ENCODE measurements at places on chromosomes 11 and 22.

- DNase-seq: peak; percentile 62
Measured at GRCh38 chr11:123062892-123063825, 1.2 kb upstream of the HSPA8 start.

- peak; percentile 43 for DNase-seq
Measured at GRCh38 chr11:16935518-16936302, 78.5 kb downstream of the PLEKHA7 start.

DNA sequence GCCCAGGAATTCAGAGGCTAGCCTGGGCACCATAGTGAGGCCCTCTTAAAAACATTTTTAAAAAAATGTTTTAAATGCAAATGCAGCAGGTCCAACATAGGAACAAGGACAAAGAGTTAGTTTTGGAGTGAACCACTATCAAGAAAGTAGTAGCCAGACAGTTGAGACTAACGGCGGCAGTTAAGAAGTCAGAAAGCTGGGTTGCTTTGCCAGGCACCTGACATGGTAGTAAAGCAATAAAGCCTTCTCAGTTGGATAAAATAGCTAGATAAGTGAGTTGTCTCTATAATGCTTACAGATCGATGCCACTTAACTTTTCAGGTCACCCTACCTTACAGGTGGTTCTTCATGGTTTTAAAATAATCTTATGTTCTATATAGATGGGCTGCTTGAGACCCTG lies 16.9 kb upstream of the DDX17 start:
- no peak for DNase-seq

- DNase-seq: peak; percentile 31
Measured at GRCh38 chr22:31343235-31344191, 2.6 kb downstream of the PATZ1 start.

- DNase-seq: no peak
Measured at GRCh38 chr11:128085276-128085675, 502.1 kb downstream of the ETS1 start.

GRCh38 chr22:47194476-47195155 lies 432.2 kb downstream of the TBC1D22A start:
- no peak for DNase-seq

DNA sequence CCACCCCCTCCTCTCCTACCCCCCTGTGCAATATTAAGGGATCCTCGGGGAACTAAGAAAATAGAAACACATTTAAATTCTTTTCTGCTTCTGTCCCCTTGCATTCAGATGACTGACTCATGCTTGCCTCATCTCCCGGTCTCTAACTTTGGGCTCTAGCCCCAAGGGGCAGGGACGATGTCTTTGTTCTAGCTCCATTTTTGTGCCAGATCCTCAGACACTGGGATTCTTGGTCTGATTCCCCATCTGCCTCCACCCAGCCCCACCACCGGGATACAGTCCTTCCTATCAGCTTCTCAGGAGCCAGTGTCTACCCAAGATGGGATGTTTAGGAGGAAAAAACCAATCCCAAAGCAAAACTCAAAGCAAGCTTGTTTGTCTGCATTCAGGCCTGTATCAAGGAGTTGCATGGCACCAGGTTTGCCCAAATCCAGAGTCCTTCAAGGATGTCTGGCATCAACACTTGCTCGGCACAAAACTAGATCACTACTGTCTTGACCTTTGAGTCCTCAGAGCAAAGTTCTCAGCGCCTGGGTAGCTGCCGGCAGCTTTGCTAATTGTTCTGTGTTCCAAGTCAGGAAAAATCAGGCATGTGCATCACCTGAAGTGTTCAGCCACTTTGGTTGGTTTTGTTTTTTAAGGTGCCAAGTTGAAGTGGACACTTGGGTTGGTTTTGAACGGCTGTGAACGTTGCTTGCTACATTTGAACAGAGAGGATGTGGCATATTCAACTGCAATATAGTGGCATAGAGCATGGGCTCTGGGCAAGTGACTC lies 212.8 kb downstream of the DSCAML1 start:
- DNase-seq: no peak

GRCh38 chr22:48633996-48634836 lies 1193.5 kb downstream of the BRD1 start:
- DNase-seq: no peak

DNA sequence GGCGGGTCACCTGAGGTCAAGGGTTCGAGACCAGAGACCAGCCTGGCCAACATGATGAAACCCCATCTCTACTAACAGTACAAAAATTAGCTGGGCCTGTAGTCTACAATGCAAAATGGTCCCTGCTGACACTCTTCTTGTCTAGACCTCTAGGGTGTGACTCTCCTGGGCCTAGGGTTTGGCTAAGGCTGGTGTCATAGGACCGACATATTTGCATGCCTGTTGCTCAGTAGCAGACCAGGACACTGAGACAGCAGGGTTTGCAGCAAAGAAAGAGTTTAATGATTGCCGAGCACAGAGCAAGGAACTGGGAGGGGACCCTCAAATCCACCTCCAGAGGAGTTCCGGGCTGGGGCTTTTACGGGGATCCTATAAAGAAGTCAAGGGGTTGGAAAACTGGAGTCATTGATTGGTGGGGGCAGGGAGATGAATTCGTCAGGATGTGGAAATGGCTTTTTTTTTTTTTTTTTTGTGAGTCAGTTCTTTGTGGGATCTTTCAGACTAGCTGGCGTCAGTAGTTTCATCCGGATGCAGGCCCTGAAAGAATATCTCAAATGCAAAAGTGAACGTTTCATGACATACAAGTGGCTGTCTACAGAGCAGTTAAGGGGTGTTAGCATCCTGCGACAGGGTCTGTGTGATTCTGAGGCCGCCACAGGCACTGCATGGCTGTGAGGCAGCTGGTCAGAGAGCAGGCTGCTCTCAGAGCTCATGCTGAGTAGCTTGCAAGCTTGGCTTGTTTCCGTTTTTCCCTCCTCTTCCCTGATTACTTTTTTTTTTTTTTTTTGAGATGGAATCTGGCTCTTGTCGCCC lies 27.2 kb upstream of the A4GALT start:
- DNase-seq: no peak

Measured in activated naive CD4-positive, alpha-beta T cell treated with anti-CD3 and anti-CD28 coated beads, Interleukin-2, amount 10 ng/mL, durations not matched to agents 7 days and 5 days (primary cell).